ENCODE measurements at places on chromosomes 2 and 18.
A peak's percentile ranks its signal among the peaks of the same experiment; 100 is the strongest.

- peak; percentile 31 for DNase-seq
These were observed 76.6 kb upstream of the GRB14 start for GRCh38 chr2:164697688-164698461.

GRCh38 chr2:240512666-240513535, 44.9 kb downstream of the ANKMY1 start:
- no peak for DNase-seq

DNA sequence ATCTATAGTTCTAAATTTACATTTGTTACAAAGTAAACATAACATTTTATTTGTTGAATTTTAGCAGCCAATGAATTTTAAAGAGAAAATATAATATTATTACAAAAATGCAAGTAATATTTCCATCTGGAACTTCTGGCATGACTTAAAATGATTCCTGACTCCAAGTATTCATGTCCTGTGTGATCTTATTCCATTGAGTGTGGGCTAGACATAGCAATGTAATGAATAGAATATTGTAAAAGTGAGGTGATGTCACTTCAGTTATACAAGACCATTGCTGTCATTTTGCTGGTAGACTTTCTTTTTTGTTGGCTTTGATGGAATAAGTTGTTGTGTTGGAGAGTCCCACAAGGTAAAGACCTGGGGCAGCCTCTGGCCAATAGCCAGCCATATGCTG, 912.2 kb upstream of the PIK3C3 start:
- no peak for DNase-seq

- DNase-seq = no peak
These were observed 65.6 kb upstream of the NOSTRIN start for GRCh38 chr2:168736649-168737445.

DNA sequence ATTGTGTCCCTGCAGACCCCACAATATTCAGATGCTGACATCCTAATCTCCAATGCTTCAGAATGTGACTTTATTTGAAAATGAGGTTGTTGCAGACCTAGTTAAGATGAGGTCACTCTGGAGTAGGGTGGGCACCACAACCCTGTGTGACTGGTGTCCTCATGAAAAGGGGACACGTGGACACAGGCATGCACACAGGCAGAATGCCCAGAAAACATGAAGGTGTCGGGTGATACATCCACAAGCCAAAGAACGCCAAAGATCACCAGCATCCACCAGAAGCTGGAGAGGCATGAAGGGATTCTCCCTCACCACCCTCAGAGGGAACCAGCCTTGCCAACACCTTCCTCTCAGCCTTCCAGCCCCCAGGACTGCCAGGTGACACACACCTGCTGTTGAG, 69.3 kb downstream of the AFF3 start:
- no peak for DNase-seq

DNA sequence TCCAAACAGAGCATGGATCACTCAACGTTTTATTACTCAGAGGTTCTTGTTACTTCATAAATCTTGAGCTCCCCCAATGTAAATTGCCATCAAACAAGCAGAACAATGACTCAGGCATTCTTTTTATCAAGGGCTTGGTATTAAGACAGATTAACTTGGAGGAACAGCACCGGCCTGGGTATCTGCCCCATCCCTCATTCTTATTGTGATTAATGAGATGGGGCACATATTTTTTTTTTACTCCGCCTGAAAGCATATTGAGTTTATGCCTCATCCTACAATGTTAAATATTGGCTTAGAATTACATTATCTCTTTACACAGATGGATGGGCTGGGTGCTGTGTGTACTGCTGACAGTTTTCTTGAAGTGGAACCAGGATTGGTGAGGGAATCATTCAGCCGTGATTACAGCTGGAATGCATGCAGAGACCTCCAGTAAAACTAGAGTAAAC, 387.3 kb downstream of the CLIP4 start:
- no peak for DNase-seq

GRCh38 chr18:73696171-73696570, 451.5 kb downstream of the FBXO15 start:
- DNase-seq = no peak

GRCh38 chr2:227320305-227321094, 4.6 kb upstream of the MFF start:
- DNase-seq = no peak

DNA sequence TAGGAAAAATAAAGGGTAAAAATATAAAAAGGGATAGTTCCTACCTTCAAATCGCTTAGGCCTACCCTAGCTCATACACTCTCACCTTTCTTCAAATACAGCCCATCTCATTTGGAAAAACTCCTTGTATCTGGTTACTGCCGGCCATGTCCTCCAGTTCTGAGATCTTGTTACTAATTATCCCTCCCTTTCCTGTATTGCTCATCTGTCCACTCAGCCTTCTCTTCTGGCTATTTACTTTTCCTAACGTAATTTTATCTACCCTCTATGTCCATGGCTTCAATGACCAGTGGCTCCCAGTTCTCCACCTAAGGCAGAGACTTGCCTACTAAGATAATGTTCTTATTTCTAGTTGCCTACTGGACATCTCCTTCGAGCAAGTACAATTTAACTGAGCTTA, 342.9 kb upstream of the ACVR2A start:
- DNase-seq = no peak

DNA sequence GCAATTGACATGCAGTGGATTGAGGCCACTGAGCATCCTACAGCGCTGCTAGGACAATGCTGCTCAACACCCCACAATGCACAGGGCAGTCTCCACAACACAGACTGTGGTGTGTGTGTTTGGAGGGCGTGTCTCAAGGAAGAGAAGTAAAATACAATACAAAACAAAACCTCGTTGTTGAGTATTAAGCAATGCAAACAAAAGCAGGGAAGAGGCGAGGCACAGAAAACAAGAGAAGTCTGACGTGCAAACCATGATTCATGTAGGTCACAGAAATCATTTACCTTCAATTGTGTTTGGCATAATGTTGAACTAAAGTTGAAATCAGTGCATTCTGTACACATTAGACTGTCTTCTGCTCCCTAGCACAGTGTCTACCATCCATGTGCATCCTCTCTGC, 260.9 kb downstream of the PHLPP1 start:
- no peak for DNase-seq
